GM04504 (cell line): ENCODE measurements at places on chromosomes 13 and 19.

- no peak for DNase-seq
These were observed 23.4 kb downstream of the GPX4 start for GRCh38 chr19:1126984-1127760.

DNA sequence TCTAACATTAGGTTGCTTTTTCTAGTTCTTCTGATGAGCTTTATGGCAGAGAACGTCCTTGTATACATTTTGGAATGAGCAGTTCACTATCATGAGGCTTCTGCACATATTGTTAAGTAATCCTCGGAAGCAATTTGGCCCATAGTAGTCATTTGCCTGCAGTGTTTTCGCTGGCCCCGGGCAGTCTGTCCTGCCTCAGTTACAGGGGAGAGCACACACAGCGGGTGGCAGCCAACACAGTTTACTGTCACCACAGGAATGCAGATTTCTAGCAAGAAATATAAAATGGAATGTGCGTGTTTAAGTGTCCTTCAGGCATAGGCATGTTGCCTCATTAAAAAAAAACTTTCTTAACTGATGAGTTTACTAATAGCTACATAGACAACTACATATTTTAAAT is 71.5 kb upstream of the GJB6 start:
- peak; percentile 7 for DNase-seq

- DNase-seq, result no peak
These were observed 6.6 kb upstream of the ESD start for GRCh38 chr13:46803586-46803985.

- DNase-seq, result no peak
These were observed 285.5 kb downstream of the UQCRFS1 start for GRCh38 chr19:28927456-28927855.

- no peak for DNase-seq
These were observed 694.4 kb upstream of the PCDH20 start for GRCh38 chr13:62110079-62110478.
